A673 (cell line): ENCODE measurements at places on chromosomes 5 and 9.

DNA sequence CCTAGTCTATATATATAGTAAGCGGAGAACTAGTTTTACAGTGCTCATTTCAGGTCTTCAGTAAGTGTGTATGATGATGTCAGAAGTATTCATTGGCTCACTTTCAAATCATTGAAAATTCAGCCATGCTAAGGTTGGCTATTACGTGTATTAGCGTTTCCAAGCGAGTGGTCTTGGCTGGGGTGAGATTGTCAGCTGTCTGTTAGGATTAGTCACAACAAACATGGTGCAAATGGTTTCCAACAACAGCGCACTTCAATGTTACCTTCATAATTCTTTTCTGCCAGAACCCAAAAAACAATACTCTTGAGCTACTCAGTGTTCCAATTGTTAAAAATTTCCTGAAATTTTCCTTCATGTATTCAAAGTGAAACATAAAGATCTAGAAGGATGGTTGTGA, 283.0 kb downstream of the AOPEP start:
- no peaks in the 10 kb centered on the region for H3K27me3 ChIP-seq
- H3K36me3 ChIP-seq, result no peaks in the 10 kb centered on the region
- no peak for DNase-seq
- peaks cover 9% of the 10 kb centered on the region for H3K4me1 ChIP-seq

DNA sequence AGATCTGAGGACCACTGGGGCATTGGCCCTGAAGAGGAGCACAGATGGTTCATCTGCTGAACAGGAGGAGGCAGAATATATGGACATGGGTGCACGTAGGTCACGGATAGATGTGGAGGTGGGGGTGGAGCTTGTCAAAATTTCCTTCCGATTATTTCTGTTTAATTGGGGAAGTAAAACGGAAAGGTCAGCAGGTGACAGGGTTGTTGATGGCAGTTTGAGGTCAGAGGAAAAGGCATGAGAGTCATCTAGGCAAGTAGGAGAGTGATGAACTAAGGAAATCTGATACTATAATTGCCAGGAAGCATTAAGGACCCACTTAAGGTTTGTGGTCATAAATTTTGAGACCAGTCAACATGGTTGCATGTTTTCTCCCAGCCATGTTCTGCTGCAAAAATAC, 8.4 kb upstream of the FAM81B start:
- peak; percentile 29 for DNase-seq
- H3K27ac ChIP-seq, result no peak overlapping the region
- no peak overlapping the region for H3K4me3 ChIP-seq
- H3K4me1 ChIP-seq, result no peaks in the 10 kb centered on the region
- no peaks in the 10 kb centered on the region for H3K27me3 ChIP-seq

DNA sequence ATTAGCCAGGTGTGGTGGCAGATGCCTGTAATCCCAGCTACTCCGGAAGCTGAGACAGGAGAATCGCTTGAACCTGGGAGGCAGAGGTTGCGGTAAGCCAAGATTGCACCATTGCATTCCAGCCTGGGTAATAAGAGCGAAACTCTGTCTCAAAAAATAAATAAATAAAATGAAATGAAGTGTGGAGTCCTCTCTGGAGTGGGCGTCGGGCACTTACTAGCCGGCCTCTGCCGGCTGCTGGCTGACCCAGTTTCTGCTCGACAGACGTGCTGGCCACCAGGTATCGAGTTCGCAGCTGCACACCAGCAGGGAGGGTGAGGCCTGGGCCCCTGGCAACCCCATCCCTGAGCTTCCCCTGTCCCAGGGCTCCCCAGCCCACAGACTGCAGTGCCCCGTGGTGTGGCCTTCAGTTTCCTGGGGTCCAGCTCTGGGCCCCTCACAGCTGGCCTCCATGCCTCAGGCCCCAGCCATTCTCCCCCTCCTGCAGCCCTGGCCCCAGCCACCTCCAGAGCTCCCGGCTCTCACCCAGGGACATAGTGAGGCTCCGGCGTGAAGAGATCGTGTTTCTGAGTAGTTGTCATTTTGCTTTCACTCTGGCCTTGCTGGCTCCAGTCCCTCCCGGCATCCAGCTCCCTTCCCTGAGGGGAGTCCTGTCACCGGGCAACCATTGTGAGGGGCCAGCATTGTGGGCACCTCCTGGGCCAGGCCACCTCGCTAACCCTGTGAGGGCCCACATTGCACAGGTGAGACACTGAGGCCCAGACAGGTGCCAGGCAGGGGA, 3.8 kb upstream of the STPG3 start:
- H3K27ac ChIP-seq, result no peak overlapping the region
- no peak for DNase-seq
- no peak overlapping the region for H3K4me3 ChIP-seq
- no peaks in the 10 kb centered on the region for H3K27me3 ChIP-seq
- H3K36me3 ChIP-seq, result peaks cover 16% of the 10 kb centered on the region

- H3K36me3 ChIP-seq, result peaks cover 12% of the 10 kb centered on the region
- H3K27ac ChIP-seq, result no peak overlapping the region
- H3K27me3 ChIP-seq, result no peaks in the 10 kb centered on the region
- peaks cover 15% of the 10 kb centered on the region for H3K4me1 ChIP-seq
- no peak for DNase-seq
These were observed 2.5 kb downstream of the SREK1IP1 start for GRCh38 chr5:64765804-64766504.

DNA sequence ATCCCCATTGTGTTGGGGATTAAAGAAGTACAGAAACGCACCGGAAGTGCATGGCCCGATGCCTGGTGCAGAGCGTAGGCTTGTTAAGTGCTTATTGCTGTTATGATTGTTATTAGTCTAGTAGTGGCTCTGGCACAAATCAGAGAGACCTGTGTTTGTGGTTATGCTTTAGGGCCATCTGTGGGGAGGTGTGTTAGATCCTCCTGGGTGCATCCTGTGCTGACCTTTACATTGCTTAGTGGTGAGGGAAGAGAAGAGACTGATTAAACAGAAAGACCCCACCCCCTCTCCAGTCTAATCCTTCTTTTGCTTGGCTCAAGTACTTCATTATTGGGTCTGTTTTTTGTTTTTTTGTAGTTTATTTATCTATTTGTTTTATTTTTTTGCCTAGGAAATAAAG, 112.7 kb upstream of the SPRY4 start:
- peak overlapping the region; percentile 44 for H3K27ac ChIP-seq
- peak; percentile 81 for DNase-seq
- no peak overlapping the region for H3K4me3 ChIP-seq
- H3K27me3 ChIP-seq, result no peaks in the 10 kb centered on the region

- no peaks in the 10 kb centered on the region for H3K27me3 ChIP-seq
- DNase-seq, result no peak
- H3K27ac ChIP-seq, result no peak overlapping the region
- H3K4me3 ChIP-seq, result no peak overlapping the region
- H3K4me1 ChIP-seq, result no peaks in the 10 kb centered on the region
These were observed 142.9 kb downstream of the NR2F1-AS1 start for GRCh38 chr5:93438124-93438523.

DNA sequence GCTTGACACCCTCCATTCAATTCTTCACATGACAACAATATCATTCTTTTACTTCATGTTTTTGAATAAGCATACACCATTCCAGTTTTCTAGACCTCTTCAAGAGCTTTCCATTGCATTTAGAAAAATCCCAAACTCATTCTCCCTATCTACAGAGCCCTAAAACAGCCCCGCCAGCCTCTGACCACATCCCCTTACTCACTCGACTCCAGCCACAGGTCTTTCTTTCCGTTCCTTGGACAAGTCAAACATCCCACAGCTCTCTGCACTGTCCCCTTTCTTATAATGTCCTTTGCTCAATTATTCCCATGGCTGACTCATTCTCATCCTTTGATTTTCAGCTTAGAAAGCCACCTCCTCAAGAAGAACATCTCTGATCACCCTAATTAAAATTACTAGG, 38.2 kb downstream of the TTC39B start:
- H3K4me1 ChIP-seq, result no peaks in the 10 kb centered on the region
- no peak overlapping the region for H3K4me3 ChIP-seq
- H3K36me3 ChIP-seq, result no peaks in the 10 kb centered on the region
- H3K27ac ChIP-seq, result no peak overlapping the region

DNA sequence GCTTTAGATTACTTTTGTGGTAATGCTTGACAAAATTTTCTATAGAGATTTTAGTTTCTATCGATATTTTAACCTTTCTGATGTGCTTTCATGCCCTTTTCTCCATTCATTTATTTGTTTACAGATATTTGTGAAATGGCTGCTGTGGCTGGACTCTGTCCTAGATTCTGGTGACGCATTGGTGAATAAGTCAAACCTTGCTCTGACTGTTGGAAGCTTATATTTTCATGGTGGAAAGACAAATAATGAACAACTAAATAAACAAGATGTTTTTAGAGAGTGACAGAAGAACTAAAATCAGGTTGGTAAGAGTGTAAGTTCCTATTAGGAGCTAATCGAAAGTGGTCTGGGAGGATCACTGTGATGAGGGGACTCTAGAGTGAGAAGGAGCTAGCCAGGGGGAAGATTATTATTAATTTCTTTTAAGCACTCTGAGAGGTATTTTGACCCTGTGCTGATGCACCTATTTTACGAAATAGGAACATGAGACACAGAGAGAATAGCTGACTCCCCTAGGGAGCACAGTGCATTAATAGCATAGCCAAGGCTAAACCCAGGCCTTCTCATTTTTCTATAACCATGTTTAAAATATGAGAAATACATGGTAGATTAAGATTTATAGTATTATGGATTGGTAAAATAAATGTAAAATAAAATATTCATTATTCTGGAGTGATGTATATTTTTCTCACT, 411.9 kb upstream of the ARRDC3 start:
- no peaks in the 10 kb centered on the region for H3K27me3 ChIP-seq
- no peak overlapping the region for H3K27ac ChIP-seq
- H3K36me3 ChIP-seq, result no peaks in the 10 kb centered on the region
- peaks cover 3% of the 10 kb centered on the region for H3K4me1 ChIP-seq

GRCh38 chr5:125725691-125726090, 697.5 kb upstream of the GRAMD2B start:
- no peak for DNase-seq
- H3K36me3 ChIP-seq, result no peaks in the 10 kb centered on the region
- no peak overlapping the region for H3K27ac ChIP-seq
- H3K4me3 ChIP-seq, result no peak overlapping the region

GRCh38 chr9:79880626-79881025, 308.9 kb downstream of the TLE4 start:
- H3K4me3 ChIP-seq, result no peak overlapping the region
- H3K4me1 ChIP-seq, result no peaks in the 10 kb centered on the region
- peaks cover 16% of the 10 kb centered on the region for H3K27me3 ChIP-seq
- H3K27ac ChIP-seq, result no peak overlapping the region
- H3K36me3 ChIP-seq, result no peaks in the 10 kb centered on the region

GRCh38 chr5:153807801-153808200, 230.9 kb downstream of the FAM114A2 start:
- H3K4me1 ChIP-seq, result no peaks in the 10 kb centered on the region
- H3K27me3 ChIP-seq, result peaks cover 6% of the 10 kb centered on the region
- no peak overlapping the region for H3K27ac ChIP-seq

GRCh38 chr9:88747768-88748167, 212.8 kb downstream of the NXNL2 start:
- H3K4me3 ChIP-seq, result no peak overlapping the region
- H3K27me3 ChIP-seq, result no peaks in the 10 kb centered on the region
- no peaks in the 10 kb centered on the region for H3K36me3 ChIP-seq
- H3K27ac ChIP-seq, result peak overlapping the region; percentile 78
- DNase-seq, result peak; percentile 92
- peaks cover 56% of the 10 kb centered on the region for H3K4me1 ChIP-seq

- no peaks in the 10 kb centered on the region for H3K27me3 ChIP-seq
- no peak overlapping the region for H3K4me3 ChIP-seq
- H3K4me1 ChIP-seq, result no peaks in the 10 kb centered on the region
- DNase-seq, result no peak
- H3K36me3 ChIP-seq, result no peaks in the 10 kb centered on the region
- no peak overlapping the region for H3K27ac ChIP-seq
These were observed 159.6 kb upstream of the ADAMTSL1 start for GRCh38 chr9:18314316-18314715.

GRCh38 chr5:58775701-58776262, 192.9 kb downstream of the RAB3C start:
- H3K4me3 ChIP-seq, result no peak overlapping the region
- no peak overlapping the region for H3K27ac ChIP-seq
- DNase-seq, result no peak
- H3K4me1 ChIP-seq, result no peaks in the 10 kb centered on the region

- DNase-seq, result no peak
- no peaks in the 10 kb centered on the region for H3K27me3 ChIP-seq
- H3K36me3 ChIP-seq, result no peaks in the 10 kb centered on the region
- no peak overlapping the region for H3K27ac ChIP-seq
- H3K4me1 ChIP-seq, result peaks cover 5% of the 10 kb centered on the region
These were observed 224.3 kb downstream of the AOPEP start for GRCh38 chr9:94950579-94951323.

DNA sequence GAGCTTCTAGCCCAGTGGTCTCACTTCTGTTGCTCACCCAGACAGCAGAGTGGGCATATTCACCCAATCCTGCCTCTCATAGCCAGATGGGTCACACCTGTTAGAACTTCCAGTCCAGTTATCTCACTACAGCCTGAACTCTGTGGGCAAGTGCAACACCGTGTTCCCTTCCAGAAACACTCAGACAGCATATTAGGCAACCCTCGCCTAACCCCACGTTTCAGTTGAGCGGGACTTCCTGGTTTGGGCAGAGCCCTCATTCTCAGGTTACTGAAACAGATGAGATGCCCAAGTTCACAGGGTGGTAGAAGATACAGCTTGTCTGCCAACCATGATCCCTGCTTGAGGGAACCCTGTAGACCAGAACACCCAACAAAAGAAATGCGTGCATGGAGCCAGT, 538.2 kb downstream of the CYLC2 start:
- H3K27ac ChIP-seq, result no peak overlapping the region
- H3K36me3 ChIP-seq, result no peaks in the 10 kb centered on the region
- no peaks in the 10 kb centered on the region for H3K27me3 ChIP-seq
- H3K4me1 ChIP-seq, result no peaks in the 10 kb centered on the region

GRCh38 chr5:149113669-149114068, 27.6 kb upstream of the ABLIM3 start:
- peaks cover 26% of the 10 kb centered on the region for H3K27me3 ChIP-seq
- DNase-seq, result no peak
- no peak overlapping the region for H3K27ac ChIP-seq
- no peaks in the 10 kb centered on the region for H3K36me3 ChIP-seq

DNA sequence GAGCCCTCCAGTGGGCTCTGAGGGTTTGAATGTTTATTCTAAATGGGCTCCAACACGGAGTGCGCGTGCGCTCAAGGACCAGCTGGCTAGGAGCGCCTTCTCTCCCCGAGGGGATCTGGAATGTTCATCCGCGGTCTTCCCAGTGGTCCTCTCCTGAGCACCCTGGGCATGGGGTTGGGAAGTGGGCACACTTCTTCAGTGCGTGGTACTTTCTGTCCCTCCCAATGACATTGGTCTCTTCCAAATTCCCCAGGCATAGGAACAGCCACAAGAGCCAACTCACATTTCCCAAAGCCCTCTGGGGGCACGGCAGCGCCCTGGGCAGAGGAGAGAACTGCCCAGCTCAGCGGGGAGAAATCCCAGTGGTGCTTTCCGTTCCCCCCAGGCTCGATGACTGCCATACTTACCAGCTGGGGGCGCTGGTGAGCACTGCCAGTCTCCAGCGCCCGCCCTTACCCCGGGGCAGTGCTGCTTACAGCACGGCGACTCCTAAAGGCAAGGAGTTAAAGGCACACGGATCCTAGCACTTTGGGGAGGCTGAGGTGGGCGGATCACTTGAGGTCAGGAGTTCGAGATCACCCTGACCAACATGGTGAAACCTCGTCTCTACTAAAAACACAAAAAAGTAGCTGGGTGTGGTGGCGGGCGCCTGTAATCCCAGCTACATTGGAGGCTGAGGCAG, 29.9 kb upstream of the OBP2B start:
- no peaks in the 10 kb centered on the region for H3K27me3 ChIP-seq
- peak overlapping the region; percentile 17 for H3K4me3 ChIP-seq
- peak; percentile 77 for DNase-seq
- H3K4me1 ChIP-seq, result peaks cover 3% of the 10 kb centered on the region
- no peaks in the 10 kb centered on the region for H3K36me3 ChIP-seq
- H3K27ac ChIP-seq, result no peak overlapping the region

- H3K27me3 ChIP-seq, result no peaks in the 10 kb centered on the region
- no peak overlapping the region for H3K27ac ChIP-seq
- DNase-seq, result no peak
These were observed 40.5 kb downstream of the ITGA2 start for GRCh38 chr5:53029608-53030007.
